ENCODE measurements at places on chromosomes 6 and 20. TPM values are rescaled to one million over a fixed set of nuclear protein-coding genes. Genes with fewer than 3 reads are reported as not detected.

The HECA gene
- 44.6 TPM for total RNA-seq

The PLAGL2 gene
- 4.1 TPM for total RNA-seq

The CLDN20 gene
- not detected for total RNA-seq

The PPP1R14C gene
- not detected for total RNA-seq

The COL19A1 gene
- not detected for total RNA-seq

The PI3 gene
- not detected for total RNA-seq

GRCh38 chr20:50991076-50991475, 31.8 kb downstream of the KCNG1 start:
- DNase-seq, result no peak

DNA sequence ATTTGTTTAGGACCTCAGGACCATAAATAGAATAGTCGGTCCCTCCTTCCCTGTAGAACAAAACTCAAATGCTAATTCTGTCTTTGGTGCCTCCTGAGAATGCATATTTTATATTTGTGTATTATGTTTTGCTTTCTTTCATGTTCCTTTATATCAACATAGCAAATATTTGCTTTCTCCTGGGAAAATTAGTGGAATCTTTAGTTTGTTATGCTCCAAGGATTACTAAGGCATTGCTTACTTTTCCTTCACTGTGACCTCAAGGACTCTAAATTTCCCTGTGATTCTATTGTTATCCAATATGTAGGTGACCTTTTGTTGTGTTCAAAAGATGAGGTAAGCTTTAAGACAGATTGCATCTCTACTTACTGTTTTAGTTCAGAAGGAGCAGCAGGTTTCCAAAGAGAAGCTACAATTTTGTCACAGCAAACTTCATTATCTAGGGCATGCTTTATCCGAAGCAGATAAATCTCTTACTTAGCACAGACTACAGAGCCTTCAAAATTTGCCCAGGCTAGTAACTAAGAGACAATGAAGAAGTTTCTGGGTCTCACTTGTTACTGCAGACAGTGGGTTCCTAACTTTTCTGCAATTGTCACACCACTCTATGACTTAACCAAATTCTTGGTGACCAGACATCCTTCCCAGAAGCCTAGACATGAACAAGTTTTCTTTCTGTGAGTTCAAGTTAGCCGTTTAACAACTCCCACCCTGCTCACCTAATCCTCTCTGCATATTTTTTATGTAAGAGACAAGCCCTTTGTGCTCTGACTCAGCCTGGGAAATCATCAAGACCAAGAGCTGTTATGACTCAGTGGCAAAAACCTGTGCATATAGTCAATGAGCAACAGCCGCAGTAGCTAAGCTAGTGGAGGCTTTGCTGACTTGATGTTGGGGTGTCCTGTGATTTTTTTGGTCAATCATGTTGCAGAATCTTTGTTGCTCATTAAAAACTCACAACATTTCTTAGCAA, 378.8 kb downstream of the QKI start:
- DNase-seq, result no peak

GRCh38 chr20:910870-911770, 5.0 kb downstream of the ANGPT4 start:
- DNase-seq, result no peak

DNA sequence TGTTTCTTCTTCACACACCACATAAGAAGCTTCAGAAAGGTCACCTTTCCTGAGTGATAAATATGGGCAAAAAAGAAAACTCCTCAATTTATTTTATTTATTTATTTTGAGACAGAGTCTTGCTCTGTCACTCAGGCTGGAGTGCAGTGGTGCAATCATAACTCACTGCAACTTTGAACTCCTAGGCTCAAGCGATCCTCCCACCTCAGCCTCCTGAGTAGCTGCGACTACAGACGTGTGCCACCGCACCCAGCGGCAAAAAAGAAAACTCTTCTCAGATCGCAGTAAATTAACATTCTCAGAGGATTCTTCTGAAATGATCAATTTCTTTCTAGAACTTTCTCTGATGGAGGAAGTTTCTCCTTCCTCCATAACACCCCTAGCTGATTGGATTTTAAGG, 111.2 kb downstream of the TRERF1 start:
- no peak for DNase-seq

- no peak for DNase-seq
These were observed 136.5 kb downstream of the TMEM242 start for GRCh38 chr6:157186785-157187181.

DNA sequence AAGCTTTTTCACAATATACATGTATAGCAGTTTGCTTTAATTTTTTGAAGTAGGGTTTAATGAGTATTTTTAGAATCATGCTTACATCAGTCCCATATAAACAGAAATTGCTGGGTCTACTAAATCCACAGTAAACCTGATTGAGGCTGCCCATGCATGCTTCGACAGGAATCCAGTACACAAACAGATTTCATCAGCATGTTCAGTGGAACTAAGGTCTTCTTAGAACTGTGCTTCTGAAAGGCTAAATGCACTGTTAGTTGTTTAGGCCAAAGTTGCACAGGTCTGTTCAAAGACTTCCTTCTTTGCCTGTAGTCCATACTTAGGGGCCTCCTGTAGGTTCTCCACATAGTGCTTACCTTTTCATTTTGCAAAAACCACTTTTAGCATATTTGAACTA, 42.5 kb upstream of the THBS2 start:
- no peak for DNase-seq

- DNase-seq, result peak; percentile 62
These were observed 1.9 kb upstream of the ULBP1 start for GRCh38 chr6:149961728-149962425.

DNA sequence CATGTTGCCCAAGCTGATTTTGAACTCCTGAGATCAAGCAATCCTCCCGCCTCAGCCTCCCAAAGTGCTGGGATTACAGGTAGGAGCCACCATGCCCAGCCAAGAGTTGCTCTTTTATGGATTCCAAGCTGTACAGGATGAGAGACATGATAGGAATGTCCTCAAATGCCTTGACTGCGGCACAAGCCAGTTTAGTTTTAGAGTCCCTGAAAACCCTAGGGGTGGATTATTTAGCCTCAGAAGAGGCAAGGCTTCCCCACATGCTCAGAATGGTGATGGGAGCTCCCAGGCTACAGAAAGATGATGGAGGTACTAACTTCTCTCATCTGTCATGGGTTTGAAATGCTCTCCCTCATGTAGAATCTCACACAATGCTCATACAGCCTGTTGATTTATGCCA, 280.5 kb upstream of the PRND start:
- DNase-seq, result no peak

DNA sequence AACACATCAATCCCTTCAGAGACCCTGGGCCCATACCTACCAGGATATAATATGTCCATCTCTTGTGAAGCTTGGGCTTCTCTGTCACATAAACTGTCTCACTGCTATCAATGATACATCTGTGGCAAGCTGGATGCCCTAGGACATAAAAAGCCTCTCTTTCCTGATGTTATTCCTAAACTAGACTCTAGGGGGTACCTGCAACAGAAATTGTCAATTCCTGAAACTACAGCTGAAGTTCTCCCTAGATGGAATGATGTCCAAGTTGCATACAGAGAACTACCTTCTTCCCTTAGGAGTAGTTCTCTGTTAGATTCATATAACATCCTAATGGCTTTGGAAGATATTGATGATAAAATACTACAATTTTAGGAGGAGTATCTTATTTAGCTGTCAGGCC, 35.8 kb downstream of the TBX18 start:
- DNase-seq, result peak; percentile 50

GRCh38 chr20:50932691-50933280, 1.5 kb upstream of the ADNP start:
- no peak for DNase-seq

- no peak for DNase-seq
These were observed 39.3 kb upstream of the TRAM2 start for GRCh38 chr6:52616059-52616690.

DNA sequence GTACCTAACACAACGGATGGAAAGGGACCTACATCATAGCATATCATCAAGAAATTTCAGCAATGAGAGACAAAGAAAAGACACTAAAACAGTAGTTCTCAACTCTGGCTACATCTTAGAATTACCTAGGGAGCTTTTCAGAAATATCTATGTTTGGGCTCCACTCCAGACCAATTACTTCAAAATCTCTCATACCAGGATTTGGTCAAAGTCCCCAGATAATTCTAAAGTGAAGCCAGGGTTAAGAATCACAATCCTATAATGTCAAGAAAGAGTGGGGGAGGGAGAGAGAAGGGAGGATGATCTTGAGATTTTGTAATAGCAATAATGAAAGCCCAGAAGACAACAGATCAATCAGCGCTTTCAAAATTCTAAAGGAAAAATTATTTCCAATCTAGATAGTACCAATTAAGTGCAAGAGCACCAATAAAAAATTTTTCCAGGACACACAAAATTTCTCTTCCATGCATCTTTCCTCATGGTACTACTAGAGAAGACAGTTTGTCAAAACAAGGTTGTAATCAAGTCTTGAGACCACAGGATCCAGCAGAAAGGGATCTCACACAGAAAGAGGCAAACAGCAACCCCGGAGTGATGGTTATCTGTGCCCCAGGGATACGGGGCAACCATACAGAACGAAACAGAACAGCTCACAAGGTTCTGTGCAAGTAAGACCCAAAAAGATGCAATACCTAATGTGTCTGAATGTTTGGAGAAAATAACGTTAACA, 152.9 kb upstream of the DST start:
- DNase-seq, result no peak

DNA sequence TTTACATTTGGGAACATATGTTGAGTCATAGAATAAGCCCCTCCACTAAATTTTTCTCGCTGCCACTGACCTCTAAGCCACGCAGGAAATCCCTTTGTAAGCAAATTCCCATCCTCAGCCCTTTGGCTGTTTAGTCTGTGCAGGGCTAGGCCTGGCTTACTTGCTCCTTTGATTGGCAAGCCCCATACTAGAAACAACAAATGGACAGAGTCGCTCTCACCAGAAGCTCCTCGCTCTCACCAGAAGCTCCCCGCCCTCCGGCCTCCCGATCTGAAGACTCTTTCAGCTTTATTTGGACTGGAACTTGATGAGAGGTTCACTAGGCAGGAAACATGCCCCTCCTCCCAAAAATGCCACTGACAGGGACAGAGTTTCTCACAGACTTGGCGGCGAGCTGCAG, 149.2 kb upstream of the EXOC2 start:
- DNase-seq, result no peak

- DNase-seq, result no peak
These were observed 10.6 kb downstream of the ACSS2 start for GRCh38 chr20:34887023-34887422.

DNA sequence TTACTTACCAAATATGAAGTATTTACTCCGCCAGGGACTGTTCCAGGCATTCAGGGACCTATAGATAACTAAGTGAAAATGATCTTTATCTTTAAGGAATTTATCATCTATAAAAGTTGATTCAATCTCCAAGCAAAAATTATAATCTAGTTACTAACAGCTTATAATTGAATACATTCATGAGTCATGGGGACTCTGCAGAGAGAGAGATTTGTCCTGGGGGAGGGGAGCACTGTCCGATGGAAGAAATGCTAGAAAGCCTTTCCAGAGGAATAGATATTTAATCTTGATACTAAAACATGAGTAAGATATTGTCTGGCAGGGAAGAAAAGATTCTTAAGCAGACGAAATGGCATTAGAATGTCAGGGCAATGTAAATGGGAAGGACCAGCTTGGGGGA, 139.3 kb downstream of the CD164 start:
- no peak for DNase-seq

DNA sequence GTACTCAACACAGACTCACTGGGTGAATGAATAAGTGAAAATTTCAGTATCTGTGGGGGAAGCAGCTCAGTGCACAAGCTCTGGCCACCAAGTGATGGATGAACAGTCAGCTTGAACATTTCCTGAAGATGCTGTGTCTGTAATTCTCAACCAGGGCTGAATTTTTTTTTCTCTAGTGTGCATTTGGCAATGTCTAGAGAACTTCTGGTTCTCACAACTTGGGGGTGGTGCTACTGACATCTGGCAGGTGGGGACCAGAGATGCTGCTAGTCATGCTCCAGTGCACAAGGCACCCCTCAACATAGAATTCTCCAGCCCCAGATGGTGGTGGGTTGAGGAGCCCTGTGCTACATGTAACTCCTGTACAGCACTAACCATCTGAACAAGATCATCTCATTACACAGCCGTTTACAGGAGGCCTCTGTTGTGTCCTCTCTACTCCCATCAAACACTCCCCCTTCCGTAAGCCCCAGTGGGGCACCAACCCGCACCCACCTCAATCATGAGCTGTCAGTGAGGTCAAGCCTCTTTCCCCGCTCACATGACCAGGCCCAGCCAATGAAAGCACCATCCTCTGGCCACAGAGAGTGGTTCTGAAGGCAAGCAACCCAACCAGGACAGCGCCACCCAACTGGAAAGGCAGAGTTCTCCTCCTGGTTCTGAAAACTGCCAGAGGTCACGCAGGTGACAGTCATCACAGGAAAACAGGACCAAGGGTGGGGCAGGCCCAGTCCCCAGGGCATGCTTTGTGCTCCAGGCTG, 103.9 kb upstream of the PMEPA1 start:
- no peak for DNase-seq

GRCh38 chr6:72740135-72740534, 118.3 kb downstream of the KCNQ5 start:
- DNase-seq, result no peak

DNA sequence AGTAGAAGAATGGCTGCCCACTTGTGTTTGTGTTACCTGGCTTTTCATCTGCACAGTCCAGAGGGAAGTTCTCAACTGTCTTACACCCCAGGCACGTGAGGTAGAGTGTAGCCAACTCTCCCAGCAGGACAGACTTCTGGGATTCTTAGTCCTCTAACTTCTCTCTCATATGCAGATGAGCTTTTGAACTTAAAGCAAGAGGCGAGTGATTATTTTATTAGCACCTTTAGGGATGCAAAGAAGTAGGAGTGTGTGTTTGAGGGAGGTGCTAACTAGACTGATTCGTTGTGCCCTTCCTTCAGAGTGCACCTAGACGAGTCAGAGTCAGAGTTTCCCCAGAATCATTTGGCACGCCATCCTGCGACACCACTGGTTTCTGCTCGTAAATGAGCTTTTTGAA, 10.8 kb downstream of the CDYL start:
- no peak for DNase-seq

- DNase-seq, result no peak
These were observed 266.0 kb upstream of the BTBD3 start for GRCh38 chr20:11651647-11652046.

GRCh38 chr6:162704001-162704400, 23.6 kb downstream of the PRKN start:
- DNase-seq, result no peak

GRCh38 chr6:17280138-17280537, 1.0 kb upstream of the RBM24 start:
- DNase-seq, result no peak

GRCh38 chr6:44221961-44222335, 1.4 kb upstream of the SLC29A1 start:
- no peak for DNase-seq

DNA sequence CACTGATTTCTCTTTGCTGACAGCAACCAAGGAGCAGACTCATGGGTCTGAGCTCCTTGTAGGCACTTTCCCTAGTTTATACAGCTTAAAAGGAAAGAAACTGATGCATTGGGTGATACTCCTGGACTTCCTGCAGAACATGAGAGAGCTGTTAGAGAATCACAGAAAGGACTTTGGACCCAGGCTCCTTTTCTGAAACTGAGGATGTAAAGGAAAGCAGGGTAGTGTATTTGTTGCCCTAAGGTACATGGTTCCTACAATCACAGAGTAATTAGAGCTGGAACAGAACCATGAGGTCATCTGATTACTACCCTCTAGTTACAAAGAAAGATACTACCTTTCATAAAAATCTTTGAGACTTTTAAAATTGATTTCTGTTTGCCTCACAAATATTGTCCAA, 477.1 kb upstream of the SPTLC3 start:
- DNase-seq, result no peak

Data from dermis blood vessel endothelial cell (primary cell).